ENCODE measurements at places on chromosomes 2 and 18.

DNA sequence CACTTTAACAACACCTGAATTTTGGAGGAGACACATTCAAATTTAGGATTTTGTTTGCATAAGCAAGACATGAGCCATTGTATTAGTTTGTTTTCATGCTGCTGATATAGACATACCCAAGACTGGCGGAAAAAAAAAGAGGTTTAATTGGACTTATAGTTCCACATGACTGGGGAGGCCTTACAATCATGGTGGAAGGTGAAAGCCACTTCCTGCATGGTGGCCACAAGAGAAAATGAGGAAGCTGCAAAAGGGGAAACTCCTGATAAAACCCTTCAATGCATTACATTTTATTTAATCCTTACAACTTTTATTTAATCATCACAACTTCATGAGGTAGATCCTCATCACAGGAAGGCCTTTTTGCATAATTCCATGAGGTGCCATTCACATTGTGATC, 242.0 kb upstream of the STON1 start:
- DNase-seq, result no peak

DNA sequence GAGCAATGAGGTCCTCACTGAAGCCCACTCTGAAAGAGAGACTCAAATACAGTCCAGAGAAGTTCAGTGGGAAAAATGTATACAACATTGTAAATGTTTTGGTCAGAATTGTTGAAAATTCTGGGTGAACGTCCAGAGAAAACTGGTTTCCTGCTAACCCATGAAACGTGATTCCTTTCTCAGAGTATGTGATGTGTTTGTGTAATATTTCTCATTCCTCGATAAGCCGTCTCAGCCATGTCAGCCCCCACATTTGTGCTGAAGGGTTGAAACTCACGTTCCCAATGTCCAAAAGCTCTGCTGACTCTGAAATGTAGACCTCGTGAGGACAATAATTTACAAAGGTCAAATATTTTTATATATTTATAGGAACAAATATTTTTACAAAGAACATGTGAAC, 51.6 kb downstream of the BMP10 start:
- no peak for DNase-seq

- DNase-seq, result no peak
These were observed 15.2 kb upstream of the TSPYL6 start for GRCh38 chr2:54271189-54271588.

GRCh38 chr2:158928965-158929364, 39.5 kb upstream of the TANC1 start:
- DNase-seq, result no peak

- DNase-seq, result no peak
These were observed 38.1 kb downstream of the NAPG start for GRCh38 chr18:10563886-10564285.

DNA sequence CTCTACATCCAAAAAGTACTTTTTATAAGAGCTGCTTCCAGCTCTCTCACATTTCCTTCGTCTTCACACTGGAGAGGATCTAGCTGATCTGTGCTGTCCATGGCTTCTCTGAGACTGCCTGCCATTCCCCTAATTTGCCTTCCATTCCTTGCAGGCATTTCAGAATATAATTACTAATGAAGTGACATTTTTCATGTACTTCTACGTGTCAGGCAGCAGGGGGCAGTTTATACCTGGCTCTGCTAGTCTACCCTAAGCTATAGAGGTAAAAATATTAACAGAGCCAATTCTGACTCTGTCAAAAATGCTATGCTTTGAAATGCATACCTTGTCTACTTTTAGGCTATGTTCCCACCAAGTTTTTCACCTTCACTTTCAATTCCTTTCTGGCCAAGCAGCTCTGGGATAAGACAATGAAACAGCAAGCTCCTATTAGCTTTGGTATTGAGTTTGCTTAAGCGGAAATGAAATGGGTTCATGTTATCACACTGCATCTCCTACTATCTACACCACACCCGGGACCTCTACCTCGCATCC, 81.9 kb downstream of the MEP1B start:
- DNase-seq, result peak; percentile 67

GRCh38 chr2:49309461-49309860, 155.1 kb upstream of the FSHR start:
- DNase-seq, result no peak

DNA sequence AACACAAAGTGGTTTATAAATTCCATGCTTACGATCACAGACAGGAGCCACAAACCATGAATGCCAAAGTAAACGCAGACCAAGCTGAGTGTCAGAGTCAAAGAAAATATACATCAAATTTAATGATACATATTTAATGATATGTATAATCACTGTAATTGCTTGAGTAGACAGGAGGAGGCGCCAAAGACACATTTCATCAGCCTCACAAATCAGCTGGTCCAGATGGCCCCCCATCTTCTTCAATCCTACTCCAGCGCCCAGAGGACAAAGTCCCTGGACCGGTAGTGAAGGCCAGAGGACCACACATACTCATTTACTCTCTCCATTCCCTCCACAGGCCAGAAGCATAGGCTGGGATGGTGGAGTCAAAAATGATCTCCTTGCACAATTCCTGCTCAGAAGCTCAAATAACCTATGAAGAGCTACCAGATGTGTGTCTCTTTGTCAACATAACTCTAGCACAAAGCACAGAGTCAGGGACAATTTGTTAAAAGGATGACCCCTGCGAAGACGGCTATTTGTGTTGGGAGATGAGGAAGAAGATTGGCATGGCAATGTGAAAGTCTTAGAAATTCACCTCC, 149.3 kb upstream of the PGAP1 start:
- DNase-seq, result no peak

DNA sequence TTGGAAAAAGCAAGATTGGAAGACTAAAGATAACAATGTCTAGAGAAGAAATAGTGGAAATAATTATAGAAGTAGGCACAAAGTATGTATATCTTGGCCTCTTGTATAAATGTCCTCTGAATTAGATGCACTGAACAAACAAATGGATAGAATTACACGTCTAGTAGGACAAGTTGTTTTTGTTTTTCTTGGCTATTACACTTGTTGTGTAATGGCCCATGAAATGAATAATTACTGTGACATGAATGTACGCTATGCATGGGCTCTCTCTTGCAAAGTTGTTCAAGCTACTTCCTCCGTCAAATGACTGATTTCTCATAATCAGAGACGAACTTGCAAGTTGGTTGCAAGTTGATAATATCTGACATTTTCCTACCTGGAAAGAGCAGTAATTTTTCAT, 126.2 kb downstream of the PDE1A start:
- DNase-seq, result peak; percentile 17
